ENCODE measurements at places on chromosomes 1 and 21.

DNA sequence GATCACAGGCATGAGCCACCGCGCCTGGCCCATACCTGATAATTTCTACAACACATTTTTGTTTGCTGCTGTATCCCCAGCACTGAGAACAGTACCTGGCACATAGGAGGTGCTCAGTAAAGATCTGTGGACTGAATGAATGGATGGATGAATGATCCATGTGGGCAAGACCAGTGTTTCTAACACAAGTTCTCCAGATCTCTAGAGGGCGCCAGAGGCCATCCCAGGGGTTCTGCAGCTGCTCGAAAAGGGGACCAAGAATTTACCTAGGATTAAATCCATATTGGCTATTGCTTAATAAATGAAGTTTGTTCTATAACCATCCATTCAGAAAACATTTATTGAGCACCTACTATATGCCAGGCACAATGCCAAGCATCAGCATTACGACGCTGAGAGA, 167.7 kb downstream of the ACTL8 start:
- no peak for DNase-seq
- peaks cover 3% of the 10 kb centered on the region for H3K27me3 ChIP-seq
- no peaks in the 10 kb centered on the region for H3K36me3 ChIP-seq
- H3K4me3 ChIP-seq = no peak overlapping the region
- H3K4me1 ChIP-seq = no peaks in the 10 kb centered on the region

DNA sequence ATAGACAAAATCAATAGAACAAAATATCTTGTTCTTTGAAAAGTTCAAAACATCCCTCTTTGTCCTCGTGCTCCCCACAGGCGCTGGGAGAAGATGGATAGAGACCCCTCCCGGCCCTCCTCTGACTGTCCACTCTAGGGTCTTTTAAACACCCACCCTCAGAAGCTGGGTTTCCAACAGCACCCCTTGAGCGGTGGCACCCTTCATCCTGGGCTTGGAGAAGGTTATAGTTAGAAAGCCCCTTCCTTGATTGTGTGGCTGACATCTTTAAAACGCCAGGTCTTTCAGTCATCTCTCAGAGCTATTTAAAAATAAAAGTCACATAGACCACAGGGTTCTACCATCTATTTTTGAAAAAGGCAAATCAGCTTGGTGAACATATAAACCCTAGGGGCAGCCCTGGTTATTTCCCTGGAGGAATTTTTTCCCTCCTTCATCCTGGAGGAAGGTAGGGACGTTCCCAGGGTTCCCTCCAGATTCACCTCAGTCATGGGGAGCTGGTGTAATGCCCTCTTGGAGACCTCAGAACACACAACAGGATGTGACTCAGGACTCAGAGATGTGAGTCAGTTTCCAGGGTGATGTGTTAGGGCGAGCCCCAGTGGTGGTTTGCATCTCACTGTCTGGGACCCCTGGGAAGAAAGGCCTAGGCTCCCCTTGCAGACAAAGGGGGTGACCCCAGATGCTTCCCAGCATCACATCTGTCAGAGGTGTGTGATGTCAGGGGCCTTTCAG, 138.5 kb downstream of the CLIC6 start:
- no peaks in the 10 kb centered on the region for H3K27me3 ChIP-seq
- H3K36me3 ChIP-seq = peaks cover 34% of the 10 kb centered on the region
- H3K27ac ChIP-seq = peak overlapping the region; percentile 84
- peak; percentile 85 for DNase-seq

- H3K4me1 ChIP-seq = no peaks in the 10 kb centered on the region
- H3K4me3 ChIP-seq = no peak overlapping the region
- DNase-seq = no peak
- no peak overlapping the region for H3K27ac ChIP-seq
- no peaks in the 10 kb centered on the region for H3K36me3 ChIP-seq
Measured at GRCh38 chr1:217407534-217408001, 223.3 kb downstream of the GPATCH2 start.

- peaks cover 15% of the 10 kb centered on the region for H3K4me1 ChIP-seq
- DNase-seq = no peak
- no peak overlapping the region for H3K27ac ChIP-seq
- H3K36me3 ChIP-seq = peaks cover 34% of the 10 kb centered on the region
- no peak overlapping the region for H3K4me3 ChIP-seq
- no peaks in the 10 kb centered on the region for H3K27me3 ChIP-seq
Measured at GRCh38 chr1:179921472-179921871, 33.1 kb upstream of the CEP350 start.

- H3K4me1 ChIP-seq = no peaks in the 10 kb centered on the region
- H3K27me3 ChIP-seq = no peaks in the 10 kb centered on the region
- DNase-seq = no peak
- H3K4me3 ChIP-seq = no peak overlapping the region
- H3K36me3 ChIP-seq = no peaks in the 10 kb centered on the region
Measured at GRCh38 chr1:194347200-194347599, 1160.8 kb upstream of the B3GALT2 start.

DNA sequence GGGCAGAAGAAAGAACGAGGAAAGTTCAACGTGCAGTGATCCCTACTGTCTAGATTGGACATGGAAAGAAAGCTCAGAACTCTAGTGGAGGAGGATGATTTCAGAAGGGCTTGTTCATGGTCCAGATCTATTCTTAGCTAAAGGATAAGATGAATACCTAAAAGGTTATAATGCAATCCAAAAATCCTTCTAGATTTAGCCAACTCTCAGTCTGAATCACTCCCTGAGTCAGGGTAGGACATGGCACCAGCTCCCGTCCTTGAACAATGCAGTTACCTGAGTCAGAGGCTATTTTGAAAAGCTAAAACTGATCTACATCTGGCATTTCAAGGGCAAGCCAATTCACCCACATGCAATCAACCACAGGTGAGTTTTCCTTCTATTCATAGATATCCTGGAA, 38.8 kb upstream of the HIVEP3 start:
- no peak overlapping the region for H3K27ac ChIP-seq
- H3K4me3 ChIP-seq = no peak overlapping the region
- no peaks in the 10 kb centered on the region for H3K27me3 ChIP-seq
- no peaks in the 10 kb centered on the region for H3K36me3 ChIP-seq
- peaks cover 13% of the 10 kb centered on the region for H3K4me1 ChIP-seq
- no peak for DNase-seq

- no peak for DNase-seq
- peaks cover 5% of the 10 kb centered on the region for H3K4me1 ChIP-seq
Measured at GRCh38 chr1:204435381-204435831, 23.8 kb upstream of the PPP1R15B start.

DNA sequence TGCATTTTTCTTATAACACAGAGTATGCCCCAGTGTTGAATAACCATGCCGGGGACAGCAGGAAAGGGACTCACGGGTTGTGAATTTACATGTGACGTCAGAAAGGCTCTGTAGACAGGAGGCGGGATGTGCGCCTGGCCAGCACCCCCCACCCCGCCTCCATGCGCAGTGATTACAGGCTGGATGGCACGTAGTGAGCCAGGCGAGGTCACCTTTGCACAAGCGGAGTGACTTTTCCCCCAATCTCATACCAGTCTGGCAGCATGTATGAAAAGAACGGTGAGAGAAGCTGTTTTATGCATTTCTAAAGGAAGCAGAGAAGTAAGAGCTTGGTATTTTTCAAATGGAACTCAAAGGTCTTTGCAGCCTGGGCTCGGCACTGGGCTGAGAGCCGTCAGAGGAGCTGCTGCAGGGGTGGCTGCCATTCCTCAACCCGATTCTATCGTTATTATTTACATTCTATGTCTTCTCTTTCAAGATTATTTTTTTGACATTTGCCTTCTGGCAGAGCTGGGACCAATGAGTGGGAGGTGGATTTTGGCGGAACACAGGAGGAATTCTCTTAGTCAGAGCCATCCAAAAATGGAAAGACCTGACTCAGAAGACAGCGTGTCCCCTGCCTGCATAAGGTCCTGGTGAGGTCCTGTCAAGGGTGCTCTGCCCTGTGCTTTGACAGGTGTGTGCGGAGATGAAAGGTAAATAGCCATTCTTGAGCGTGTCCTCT, 115.6 kb upstream of the SLC45A1 start:
- no peaks in the 10 kb centered on the region for H3K36me3 ChIP-seq
- no peak overlapping the region for H3K27ac ChIP-seq
- no peaks in the 10 kb centered on the region for H3K27me3 ChIP-seq
- H3K4me3 ChIP-seq = no peak overlapping the region

- no peak overlapping the region for H3K27ac ChIP-seq
- DNase-seq = no peak
- no peak overlapping the region for H3K4me3 ChIP-seq
- H3K36me3 ChIP-seq = peaks cover 25% of the 10 kb centered on the region
- no peaks in the 10 kb centered on the region for H3K4me1 ChIP-seq
- H3K27me3 ChIP-seq = peaks cover 10% of the 10 kb centered on the region
Measured at GRCh38 chr1:54825696-54826095, 24.6 kb upstream of the TTC22 start.

DNA sequence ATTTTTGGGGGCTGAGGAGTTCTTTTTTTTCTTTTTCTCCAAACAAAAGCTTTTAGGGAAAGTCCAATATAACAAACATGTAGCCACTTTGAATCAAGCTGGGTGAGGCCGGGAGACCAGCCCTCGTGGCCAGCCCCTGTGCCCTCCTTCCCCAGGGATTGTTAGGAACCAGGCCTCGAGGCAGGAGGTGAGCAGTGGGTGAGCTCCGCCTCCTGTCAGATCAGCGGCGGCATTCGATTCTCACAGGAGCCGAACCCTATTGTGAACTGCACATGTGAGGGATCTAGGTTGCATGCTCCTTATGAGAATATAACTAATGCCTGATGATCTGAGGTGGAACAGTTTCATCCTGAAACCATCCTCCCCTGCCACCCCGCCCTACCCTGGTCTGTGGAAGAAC, 41.8 kb upstream of the TTC22 start:
- H3K36me3 ChIP-seq = peaks cover 2% of the 10 kb centered on the region
- no peak overlapping the region for H3K4me3 ChIP-seq
- H3K4me1 ChIP-seq = no peaks in the 10 kb centered on the region

DNA sequence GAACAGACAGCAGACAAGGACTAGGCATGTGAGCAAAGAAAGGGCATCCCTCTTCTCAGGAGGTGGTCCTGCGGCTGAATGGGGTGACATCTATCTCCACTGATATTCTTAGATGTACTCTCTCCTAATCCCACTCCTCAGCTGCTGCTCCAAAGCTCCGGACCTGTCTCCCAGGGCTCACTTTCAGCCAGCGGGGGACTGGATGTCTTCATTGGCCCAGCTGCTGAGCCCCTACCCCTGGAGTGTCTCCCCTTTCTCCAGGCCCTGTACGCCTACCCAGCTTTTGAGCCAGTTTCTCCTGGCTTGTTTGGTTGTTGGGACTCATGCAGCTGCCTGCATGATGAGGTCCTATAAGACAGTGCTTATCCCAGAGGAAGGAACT, 28.8 kb upstream of the CSF1 start:
- H3K4me1 ChIP-seq = peaks cover 7% of the 10 kb centered on the region
- no peaks in the 10 kb centered on the region for H3K36me3 ChIP-seq

DNA sequence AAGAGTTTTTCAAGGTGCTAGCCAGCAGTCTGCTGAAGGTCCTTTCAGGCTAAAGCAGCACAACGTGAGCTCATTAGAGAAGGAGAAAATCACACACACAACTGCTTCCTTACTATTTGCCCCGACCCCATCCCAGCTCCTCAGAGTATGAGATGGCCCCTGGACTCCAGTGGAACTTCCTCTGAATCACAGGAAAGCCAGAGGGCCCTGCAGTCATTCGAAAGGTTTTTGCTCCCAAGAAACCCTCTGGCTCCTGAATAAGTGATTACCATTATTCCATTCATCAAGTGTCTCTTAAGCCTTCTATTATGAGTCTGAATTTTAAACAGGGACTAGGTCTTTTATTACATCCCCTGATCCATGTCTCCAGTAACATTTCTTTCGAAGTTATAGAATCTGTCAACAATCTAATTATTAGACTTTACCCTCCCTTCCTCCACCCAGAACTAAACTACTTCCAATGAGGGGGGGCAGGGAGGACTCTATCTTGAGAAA, 14.6 kb downstream of the SIPA1L2 start:
- H3K27me3 ChIP-seq = no peaks in the 10 kb centered on the region
- H3K4me1 ChIP-seq = no peaks in the 10 kb centered on the region
- H3K36me3 ChIP-seq = no peaks in the 10 kb centered on the region
- no peak overlapping the region for H3K4me3 ChIP-seq

DNA sequence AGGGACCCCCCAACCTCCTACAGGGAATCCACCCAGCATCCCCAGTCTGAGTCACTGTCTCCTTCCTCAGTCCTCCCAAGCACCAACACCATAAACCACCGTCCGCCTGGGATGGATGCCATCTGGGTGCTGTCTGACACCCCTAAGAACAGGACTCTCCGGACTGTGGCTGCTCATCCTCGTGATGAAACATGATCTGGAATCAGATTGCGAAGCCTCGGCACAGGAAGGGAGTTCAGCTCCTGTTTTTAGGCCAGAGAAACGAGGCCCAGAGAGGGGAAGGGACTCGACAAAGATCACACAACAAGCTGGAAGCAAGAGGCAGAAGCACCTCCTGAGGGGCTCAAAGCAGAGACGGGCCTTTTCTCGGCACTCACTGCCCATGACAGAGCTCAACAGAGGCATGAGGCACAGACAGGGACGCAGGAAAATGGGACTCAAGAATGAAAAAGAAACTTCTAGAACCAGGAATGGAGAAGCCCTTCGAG, 8.4 kb downstream of the KCNN3 start:
- no peak overlapping the region for H3K4me3 ChIP-seq
- H3K4me1 ChIP-seq = peaks cover 37% of the 10 kb centered on the region
- H3K27ac ChIP-seq = no peak overlapping the region
- DNase-seq = no peak
- H3K36me3 ChIP-seq = no peaks in the 10 kb centered on the region

Measured in activated CD8-positive, alpha-beta memory T cell treated with anti-CD3 and anti-CD28 coated beads, Interleukin-2, amount 10 ng/mL, durations not matched to agents 7 days and 5 days (primary cell).